Body of pancreas (tissue), 4 donors: ENCODE measurements at places on chromosomes 2 and 18.

DNA sequence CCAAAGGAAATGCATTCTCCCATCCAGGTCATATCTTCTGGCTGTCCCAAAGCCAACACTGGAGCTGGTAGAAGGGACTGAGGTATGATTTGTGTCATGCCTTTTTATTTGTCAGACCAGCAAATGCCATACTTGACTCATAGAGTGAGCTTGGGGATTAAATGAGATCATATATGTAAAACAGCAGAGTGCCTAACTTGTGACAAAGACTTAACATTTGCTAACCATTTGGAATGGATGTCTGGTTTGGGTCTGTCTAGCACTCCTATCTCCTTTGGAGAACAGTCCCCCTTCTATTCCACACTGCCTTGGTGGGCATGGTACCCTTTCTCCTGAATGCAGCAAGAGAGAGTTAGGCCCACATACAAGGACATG is 128.5 kb upstream of the LGALSL start:
- no peak for DNase-seq

DNA sequence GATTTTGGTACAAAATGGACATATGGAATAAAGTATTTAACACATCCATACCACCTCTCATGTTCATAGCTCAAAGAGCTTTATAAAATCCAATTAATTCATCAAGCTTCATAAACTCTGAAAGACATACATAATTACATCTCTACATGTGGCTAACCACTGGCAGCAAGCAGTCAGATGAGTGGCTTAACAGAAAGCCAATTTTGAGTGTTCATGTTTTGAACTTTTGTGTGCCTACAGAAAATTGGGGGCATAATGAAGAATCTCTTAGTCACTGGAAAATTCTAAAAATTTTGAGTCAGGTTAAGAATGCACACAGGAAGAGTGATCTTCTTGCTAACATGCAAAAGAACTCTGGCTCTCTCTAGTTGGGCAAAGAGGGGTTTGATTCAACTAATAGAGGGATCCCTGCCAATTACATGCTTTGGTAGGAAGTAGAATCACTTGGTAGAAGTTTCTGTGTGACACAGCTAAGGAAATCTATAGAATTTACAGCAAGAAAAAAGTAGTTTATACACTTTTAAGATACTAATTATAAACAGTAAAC is 287.4 kb downstream of the NOL4 start:
- DNase-seq, result no peak

GRCh38 chr2:239959059-239959971 is 65.8 kb downstream of the NDUFA10 start:
- no peak for DNase-seq

DNA sequence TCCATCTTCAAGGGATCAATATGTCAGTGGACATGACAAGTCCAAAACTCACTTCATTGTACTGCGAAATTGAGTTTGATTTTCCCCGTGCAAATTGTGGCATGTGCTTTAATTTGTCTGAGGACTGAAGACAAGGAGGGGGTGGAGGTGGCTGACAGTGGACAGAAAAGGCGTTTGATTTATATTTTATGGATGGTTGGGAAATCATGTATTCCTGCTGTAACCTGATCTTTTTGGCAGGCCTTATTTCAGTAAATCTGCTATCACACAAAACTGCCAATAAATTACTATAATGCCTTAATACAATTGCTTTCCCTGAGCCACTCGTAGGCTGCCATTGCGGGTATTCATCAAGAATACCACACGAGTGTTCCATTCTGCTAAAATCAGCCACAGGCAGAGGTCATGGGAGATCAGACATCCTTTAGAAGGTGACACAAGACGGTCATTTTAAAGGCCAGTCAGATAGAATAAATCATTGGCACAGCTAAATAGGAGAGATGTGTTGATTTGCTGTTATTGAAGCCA is 720.5 kb downstream of the MBD2 start:
- no peak for DNase-seq

DNA sequence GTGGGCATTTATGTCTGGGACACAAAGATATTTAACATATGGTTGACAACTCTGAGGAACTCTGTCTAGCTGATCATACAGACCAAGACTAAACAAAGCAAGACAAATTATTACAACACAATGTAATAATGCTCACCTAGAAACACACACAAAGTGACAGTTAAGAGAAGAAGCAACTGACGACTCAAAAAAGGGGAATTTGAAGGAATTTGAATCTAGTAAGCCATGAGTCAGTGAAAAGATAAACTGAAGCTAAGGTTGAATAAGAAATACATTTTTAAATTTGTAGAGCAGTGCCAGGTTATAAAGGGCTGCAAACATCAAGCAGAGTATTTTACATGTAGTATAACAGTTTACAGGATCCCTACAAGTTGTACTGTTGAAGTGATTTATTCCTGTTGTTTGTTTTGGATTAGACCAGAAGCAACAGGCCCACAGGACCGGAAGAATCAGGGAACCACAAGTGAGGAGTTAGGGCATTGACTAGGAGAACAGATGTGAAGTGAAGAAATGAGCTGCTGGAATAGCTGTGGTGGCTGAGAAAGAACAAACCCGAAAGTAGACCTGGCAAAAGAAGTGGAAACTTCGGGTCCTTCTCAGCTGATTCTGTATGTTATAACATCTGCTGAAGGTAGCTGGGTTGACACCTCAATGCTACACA is 35.6 kb downstream of the IFIH1 start:
- no peak for DNase-seq

DNA sequence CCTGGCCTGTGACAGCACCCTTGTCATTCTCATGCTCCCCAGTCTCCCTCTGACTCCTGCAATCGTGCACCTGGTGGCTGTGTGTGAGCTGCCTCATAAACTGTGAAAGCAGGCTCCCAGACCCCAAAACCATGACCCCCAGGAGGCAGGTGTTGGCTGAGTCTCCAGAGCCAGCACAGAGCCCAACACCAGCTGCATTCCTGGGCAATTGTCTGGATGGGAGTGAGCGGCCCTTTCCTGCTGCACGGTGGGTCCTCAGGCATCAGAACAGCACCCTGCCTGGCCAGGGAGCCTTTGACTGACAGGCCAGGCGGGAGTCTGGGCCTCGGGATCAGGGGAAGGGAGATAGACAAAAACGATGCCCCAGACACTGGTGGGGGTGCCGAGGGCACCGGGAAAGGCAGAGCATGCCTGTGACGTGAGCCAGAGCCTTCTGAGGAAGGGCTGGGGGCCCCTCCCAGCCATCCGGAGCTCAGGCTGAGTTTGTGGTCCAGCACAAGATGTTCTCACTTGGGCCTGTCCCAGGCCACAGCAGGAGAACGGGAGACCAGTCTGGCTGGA is 135.1 kb upstream of the GPC1 start:
- DNase-seq, result no peak

DNA sequence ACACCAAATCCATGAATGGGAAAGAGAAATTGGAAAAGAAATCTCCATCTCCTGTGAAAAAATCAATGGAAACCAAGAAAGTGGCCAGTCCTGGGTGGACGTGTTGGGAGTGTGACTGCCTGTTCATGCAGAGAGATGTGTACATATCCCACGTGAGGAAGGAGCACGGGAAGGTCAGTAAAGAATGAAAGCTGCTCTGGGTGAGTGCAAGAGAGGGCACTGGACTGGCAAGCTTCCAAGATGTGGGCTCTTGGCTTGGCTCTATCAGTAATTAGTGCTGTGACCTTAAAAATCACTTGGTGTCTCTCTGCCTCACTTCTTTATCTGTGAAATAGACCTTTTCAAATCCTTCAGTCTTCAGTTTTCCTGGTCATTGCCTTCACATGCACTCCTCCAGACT is 89.0 kb downstream of the ZNF532 start:
- peak; percentile 43 for DNase-seq

GRCh38 chr2:227717687-227718567 is at the start of gene SLC19A3:
TSS of gene SLC19A3 (minus strand) at chr2:227718028. CDS start at chr2:227702318, 15,710 bp downstream.
- peak; percentile 90 for DNase-seq

GRCh38 chr2:212732860-212733259 is 194.3 kb upstream of the ERBB4 start:
- DNase-seq, result no peak

DNA sequence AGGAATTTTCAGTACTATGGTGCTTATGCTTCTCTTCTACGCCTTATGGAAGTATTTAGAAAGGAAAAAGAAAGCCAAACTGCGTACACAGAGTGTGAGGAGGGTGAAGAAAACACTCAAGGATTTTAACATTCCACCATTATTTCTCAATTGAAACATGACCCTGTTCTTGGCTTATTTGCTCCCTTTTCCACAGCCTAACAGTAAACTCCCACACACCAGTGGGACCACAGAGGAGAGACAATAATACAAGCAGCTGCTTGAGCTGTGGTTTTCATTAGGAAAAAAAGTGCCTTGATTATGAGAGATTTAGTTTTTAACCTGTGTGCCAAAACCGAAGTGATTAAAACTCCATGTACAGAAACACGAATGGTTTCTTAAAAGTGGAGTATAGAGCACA is 134.3 kb downstream of the MEP1B start:
- no peak for DNase-seq

- no peak for DNase-seq
Observed at GRCh38 chr2:128717758-128718710, 399.4 kb upstream of the HS6ST1 start.

DNA sequence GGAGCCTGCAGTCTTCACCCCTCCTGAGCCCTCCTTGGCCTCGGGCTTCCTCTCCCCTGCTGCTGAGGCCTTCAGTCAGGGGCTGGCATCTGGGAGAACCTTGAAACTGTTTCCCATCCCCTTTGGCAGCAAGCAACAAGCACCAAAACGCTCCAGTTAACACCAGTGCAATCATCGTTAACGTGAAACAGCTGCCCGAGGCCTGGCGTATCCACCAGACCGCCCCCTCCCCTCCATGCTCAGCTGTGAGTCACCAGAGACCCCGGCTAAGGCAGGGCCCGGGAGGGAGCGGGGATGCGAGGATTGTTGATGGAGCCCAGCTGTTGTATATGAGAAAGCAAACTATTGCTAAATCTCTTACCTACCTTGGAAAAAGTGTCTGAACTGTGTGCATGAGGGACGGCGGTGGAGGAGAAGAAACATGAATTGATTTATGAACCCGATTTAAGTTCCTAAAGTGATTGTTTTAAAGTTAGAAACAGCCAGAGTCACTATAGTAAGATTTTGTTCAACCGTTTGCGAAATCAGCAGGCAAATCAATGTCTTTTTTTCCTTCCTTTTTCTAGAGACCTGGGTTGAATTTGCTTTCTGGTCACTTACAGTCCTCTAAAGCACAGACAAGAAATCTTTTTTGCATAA is 5.2 kb downstream of the ZFP36L2 start:
- DNase-seq, result peak; percentile 57

DNA sequence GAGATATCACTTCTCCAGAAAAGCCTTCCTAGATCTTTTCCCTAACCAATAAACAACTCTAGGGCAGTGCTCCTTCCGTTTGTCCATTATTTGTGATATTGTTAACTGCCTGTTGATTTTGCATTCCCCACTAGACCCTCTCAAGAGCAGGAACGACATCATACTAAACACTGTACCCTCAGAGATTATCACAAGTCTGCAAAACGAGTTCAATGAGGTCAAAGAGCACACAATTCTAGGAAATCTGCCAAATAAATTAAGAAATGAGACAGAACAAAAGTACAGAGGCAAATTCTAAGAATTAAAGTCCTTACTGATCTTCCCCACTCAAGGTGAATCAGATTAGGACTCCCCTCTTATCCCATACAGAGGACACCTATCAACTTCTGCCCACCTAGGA is 7.6 kb downstream of the RTTN start:
- DNase-seq, result no peak

- DNase-seq, result no peak
Observed at GRCh38 chr2:236712961-236713673, 143.5 kb downstream of the ACKR3 start.

DNA sequence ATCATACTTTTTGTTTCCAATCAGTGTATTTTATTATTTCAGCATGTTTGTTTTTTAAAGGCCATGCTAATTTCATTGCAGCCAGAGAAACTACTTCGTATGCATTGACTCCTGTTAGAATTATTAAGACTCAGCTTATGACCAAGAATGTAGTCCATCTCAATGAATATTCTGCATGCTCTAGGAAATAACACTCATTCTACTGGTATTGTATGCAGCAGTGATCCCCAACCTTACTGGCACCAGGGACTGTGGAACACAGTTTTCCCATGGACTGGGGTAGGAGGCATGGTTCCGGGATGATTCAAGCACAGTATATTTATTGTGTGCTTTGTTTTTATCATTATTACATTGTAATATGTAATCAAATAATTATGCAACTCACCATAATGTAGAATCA is 356.9 kb downstream of the DSEL start:
- no peak for DNase-seq

DNA sequence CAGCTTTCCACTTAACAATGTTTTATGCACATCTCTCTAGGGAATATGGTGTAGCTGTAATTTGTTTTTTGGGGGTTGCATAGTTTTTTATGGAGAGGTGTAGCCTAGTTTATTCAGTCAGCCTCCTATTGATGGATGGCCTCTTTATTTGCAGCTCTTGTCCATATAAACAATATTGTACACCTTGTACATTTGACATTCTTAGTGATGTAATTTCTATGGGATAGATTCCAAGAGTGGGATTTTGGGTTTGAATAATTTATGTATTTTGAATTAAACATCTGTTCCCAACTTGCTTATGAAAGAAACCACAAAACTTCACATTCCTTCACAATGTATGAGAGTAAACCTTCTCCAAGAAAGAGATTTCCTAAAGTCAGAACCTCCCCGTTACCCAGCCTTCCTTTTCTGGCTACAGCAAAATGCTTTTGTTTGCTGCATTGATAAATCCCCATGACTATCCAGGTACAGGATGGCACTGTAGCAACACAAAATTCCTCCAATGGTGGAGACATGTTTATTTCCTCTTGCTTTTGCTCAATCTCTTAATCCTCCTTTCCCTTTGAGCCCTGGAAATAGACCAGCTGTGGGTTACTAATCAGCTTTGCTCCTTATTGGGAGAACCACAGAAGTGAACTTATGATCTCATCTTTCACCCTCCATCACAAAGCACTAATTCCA is 58.4 kb upstream of the GALR1 start:
- DNase-seq, result no peak

- DNase-seq, result no peak
Observed at GRCh38 chr2:65602603-65603235, 170.3 kb upstream of the SPRED2 start.

GRCh38 chr2:234771176-234771575 is 180.6 kb upstream of the SH3BP4 start:
- DNase-seq, result no peak

DNA sequence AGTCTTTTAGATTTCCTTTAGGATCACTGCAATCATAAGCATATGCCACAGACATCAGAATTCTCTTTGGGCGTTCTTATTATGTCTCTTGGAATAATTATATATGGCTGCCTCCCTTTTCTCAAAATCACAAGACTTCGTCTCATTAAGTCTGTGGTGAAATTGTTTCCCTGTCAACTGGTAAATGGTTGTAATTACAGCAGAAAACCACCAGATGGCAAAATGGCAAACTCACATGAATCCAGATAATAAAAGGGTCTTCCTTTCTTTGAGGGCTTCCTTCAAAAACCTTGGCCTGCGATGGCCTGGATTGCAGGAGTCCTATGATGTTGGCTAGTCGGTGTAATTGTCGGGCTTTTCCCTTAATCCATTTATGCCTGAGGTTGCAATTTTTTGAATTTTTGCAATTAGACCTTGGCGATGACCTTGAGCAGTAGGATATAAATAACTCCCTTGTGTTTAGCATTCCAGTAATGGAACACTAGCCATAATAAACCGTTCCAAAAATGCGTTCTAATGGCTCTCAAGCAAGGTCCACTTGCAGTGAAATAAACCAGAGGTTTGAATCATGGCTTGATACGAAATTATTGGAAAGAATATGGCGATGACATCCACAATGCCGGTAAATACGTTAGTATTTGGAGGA is 656.4 kb downstream of the MBD2 start:
- no peak for DNase-seq

- DNase-seq, result peak; percentile 48
Observed at GRCh38 chr2:10688921-10689807, 611 bp downstream of the NOL10 start.

- no peak for DNase-seq
Observed at GRCh38 chr2:38509314-38509946, 93.3 kb downstream of the HNRNPLL start.
